ENCODE measurements at places on chromosomes 3 and 15.

- DNase-seq: no peak
Measured at GRCh38 chr3:84946240-84946639, 12.5 kb upstream of the CADM2 start.

GRCh38 chr15:74906067-74906449 is 593 bp downstream of the FAM219B start:
- DNase-seq: no peak

DNA sequence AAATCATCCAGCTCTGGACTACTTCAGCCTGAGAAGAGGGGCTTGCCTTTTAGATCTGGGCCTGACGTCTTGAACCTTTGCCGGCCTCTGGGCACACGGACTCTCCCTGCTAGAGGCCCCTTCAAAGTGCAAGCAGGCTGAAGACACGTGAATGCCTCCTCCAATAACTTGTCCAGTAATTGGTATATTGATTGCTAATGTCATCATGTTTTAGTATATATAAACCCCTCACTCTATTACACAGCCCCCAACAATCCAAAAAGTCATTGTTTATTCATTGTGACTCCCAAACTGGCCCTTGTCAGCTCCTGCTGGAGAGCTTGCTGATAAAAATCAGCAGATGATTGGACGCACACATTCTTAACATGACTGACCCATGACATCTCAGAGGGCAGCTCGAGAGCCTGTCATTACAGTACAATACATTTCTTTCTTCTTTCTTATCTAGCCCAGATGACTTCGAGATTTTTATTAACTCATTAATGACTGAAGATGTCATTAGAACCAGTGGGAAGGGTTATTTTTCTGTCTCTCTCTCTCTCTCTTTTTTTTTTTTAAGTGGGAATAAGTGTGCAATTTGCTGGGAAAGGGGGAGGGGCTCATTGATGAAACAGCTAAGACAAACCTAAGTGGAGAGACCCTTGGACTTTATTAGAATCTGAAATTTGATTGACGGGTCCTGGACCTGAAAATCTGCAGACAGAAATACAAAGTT is 65.5 kb upstream of the NR2F2 start:
- no peak for DNase-seq

- DNase-seq: no peak
Measured at GRCh38 chr3:146322216-146322817, 71.4 kb upstream of the PLSCR4 start.

DNA sequence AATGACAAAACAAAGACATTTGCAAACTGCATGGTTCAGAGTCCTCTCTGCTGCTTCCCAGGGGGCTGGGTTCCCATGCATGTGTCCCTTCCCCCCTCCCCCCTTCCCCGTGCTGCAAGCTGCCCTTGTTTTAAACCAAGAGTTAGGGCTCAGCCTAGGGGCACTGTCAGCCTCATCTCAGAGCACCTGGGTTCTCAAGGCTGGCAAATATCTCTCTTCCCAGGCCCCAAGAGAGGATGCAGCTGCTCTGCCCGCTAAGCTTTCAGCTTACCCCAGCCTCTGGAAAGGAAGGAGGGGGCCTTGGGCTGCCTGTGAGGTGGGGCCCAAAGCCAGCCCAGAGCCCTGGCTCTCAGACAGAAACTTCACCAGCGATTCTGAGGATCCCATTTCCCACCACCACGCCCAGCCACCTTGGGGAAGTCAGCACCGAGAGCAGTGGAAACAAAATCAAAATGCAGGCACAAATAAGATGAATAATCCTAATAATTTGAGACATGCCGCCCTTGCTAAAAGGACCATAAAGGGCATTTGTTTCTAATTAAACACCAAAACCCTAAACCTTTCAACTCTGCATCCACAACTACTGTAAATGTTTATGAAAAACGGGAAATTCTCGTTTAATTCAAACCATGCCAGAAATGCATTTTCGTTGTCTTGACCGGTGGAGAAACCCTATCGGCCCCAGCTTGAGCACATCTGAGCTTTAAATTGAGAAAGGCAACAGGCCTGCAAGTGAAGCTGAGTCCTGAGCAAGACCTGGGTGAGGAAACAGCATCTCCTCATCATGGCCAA is 67.7 kb upstream of the WNT5A start:
- peak; percentile 82 for DNase-seq

DNA sequence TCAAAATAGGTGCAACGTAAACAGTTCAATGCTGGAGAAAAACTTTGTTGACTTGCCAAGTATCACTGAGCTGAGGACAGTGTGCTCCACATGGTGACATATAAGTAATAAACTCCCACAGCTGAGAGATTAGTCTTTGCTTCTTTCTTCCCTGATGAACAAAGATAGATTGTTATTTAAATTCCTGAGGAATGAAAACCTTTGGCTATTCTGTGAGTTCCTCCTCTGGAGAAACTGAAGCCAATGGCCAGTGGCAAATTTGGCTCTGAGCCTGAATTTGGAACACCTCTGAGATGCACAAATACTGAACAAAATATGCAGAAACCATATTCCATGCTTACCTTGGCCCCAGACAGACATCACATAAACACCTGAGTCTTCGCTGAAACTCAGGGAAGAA is 63.3 kb downstream of the RPL22L1 start:
- DNase-seq: no peak

GRCh38 chr3:156551261-156551660 is 3.7 kb downstream of the SSR3 start:
- DNase-seq: no peak

DNA sequence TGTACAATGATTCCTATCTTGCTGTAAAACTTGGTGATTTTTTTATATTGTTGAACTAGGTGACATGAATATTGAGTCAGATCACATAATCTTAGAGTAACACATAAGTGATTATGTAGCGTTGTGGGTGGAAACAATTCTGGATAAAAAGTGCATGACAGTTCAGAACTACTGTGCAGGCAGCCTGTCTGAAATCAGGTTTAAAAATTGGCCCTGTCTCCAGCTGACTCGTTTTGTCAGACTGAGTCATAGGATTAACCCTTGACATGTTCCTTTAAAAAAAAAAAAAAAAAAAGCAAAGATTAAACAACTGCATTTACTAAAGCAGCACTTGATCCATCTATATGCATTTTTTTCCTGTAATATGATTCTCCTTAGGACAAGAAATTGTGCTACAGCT is 160.0 kb upstream of the CGNL1 start:
- DNase-seq: no peak

GRCh38 chr15:75151214-75152128 is 50.2 kb upstream of the C15orf39 start:
- no peak for DNase-seq

- no peak for DNase-seq
Measured at GRCh38 chr3:66021731-66022131, 17.0 kb downstream of the MAGI1 start.

GRCh38 chr3:73080216-73080966 is 18.9 kb downstream of the EBLN2 start:
- no peak for DNase-seq
